ENCODE measurements at places on chromosomes 5 and 9.

DNA sequence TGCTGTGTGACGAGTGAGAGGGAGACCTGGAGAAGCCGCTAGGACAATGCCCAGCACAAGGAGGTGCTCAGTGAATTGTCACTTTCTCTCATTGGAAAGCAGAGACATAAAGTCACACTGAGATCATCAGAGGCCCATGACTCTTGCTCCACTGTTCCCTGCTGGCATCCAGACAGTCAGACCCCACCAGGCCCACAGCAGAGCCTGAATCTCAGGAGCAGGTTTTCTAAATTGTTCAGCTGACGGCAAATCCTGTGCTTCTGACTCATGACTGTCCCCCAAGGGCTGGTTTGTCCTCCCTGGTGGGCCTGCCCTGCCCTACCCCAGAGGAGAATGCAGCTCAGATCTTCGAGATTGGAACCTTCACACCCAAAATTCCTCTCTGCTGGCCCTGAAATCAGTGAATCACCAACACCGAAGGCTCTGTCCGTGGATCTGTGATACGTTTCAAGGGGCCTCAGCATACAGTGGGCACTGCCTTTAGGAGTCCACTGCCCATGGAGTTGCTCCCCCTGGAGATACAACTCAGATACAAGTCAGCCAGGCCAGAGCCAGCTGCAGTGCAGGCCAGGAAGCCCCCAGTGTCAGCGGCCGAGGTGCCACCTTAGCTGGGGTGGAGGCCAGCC, 2.7 kb downstream of the PTGES start:
- DNase-seq, result no peak

DNA sequence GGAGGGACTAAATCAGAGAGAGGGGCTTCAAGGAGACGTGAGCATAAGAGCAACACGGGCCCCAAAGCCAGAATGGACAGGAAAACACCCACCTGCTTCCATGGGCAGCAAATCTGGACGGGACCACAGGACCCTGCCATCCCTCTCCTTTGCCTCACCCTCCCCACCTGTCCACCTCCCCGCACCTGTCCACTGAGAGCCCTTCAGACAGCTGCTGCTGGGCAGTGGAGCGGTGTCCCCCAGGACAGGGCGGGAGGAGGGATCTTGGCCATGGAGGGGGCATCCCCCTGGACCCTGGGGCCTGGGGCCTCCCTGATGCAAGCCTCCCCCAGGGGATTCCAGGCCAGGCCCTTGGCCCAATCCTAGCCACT, 2.6 kb downstream of the CCDC183 start:
- no peak for DNase-seq

GRCh38 chr5:80569086-80569960, 757 bp downstream of the ANKRD34B start:
- DNase-seq, result no peak

DNA sequence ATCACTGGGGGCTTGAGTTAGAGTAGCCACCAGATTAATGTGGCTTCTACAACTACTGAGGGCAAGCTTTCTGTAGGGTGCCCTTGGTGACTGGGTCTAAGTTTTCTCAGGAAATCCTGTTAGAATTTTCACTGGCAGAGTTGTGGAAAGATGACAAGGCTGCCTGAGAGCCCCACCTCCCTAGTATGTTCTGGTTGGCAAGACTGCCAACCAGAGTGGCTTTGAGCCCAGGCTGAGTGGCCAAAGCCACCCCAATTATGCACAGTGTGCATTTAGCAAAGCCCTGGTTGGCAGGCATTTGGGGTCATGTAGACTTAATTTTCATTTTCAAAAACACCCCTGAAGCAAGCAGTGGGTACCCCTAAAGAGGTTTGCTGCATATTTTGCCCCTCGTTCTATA, 136.7 kb upstream of the HAPLN1 start:
- DNase-seq, result no peak
